GM20000 (cell line): ENCODE measurements at places on chromosomes 16 and 17.

DNA sequence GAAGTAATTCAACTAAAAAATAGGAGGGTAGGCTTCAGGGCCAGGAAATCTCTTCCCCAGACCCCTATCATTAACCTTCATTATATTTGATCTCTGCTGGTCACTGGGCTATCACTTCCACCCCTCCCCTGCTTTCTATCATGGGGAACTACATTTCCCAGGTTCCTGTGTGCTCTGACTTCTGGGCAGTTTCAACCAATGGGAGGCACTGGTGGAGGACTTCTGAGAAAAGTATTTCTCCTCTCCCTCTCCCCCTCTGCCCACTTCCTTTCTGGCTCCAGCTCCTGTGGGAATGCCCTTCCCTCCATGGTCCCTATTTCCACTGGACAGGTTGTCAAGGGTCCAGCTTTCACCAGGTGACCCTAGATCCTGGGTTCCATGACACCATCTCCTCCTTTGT lies 364.4 kb downstream of the C16orf95 start:
- DNase-seq, result no peak

- no peak for DNase-seq
Measured at GRCh38 chr16:89317729-89318429, 100.4 kb downstream of the ZNF778 start.

DNA sequence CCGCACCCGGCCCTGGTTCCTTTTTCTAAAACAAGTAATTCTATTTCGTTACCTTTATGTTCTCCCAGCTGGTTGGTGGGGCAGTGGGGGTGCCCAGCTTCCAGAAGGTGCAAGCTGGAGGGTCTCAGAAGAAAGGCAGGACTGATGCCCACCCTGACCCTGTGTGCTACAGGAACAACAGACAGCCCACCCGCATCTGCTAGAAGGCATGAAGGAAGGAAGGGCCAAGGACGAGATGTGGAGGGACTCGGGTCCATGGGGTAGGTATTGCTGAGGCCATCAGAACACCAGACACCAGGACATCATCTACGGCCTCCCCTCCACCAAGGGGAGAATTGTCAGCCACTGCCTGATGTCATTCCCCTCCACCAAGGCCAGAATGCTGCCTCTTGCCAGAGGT lies 6.4 kb upstream of the CYTH1 start:
- DNase-seq, result no peak

- no peak for DNase-seq
Measured at GRCh38 chr16:88349903-88350900, 32.6 kb upstream of the ZNF469 start.

GRCh38 chr17:17547210-17547764 lies 44.2 kb downstream of the PEMT start:
- no peak for DNase-seq

- DNase-seq, result no peak
Measured at GRCh38 chr16:28089992-28090365, 26.5 kb upstream of the GSG1L start.

- peak; percentile 46 for DNase-seq
Measured at GRCh38 chr17:43360376-43360738, 38.4 kb upstream of the ARL4D start.

DNA sequence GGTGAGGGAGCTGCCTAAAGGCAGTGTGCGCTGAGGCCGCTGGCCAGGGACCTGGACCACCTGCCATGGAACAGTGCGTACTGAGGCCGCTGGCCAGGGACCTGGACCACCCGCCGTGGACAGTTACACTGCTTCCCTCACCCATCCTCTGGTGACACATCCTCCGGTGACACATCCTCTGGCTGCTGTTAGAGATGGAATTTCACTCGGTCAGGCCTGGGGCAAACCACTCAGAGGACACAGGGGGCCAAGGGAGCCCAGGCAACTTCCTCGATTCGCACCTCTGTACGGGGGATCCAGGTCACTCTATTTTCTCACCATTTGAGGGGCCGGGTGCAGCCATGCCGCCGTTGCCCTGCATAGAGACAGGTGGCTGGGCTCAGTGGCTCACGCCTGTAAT lies 32.4 kb upstream of the RPTOR start:
- DNase-seq, result no peak

GRCh38 chr17:54974759-54975158 lies 6.2 kb downstream of the STXBP4 start:
- DNase-seq, result no peak
